ENCODE measurements at places on chromosomes 4 and X.

- DNase-seq, result no peak
Observed at GRCh38 chrX:129520151-129520550, 3.1 kb downstream of the SMARCA1 start.

DNA sequence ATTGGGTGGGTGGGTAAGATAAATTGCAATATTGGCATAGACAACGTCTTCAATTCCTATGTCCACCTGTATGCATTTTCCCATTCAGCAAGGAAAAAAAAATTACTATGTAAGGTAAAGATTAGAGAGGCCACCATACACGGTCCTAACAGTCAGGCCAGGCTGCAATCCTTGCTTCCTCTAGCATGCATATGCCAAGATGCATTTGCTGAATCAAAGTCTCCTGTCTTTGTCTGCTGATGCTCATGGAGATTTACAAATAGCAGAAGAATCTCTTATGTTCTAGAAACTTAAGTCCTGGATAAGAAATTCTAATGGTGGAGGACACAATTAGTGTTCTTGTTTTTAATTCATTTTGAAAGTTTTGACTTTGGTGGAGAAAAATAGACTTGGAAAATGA lies 206.8 kb downstream of the PDGFC start:
- DNase-seq, result no peak

- DNase-seq, result no peak
Observed at GRCh38 chrX:35101901-35102300, 159.3 kb downstream of the FAM47B start.

- DNase-seq, result no peak
Observed at GRCh38 chr4:65422109-65422508, 248.2 kb downstream of the EPHA5 start.

DNA sequence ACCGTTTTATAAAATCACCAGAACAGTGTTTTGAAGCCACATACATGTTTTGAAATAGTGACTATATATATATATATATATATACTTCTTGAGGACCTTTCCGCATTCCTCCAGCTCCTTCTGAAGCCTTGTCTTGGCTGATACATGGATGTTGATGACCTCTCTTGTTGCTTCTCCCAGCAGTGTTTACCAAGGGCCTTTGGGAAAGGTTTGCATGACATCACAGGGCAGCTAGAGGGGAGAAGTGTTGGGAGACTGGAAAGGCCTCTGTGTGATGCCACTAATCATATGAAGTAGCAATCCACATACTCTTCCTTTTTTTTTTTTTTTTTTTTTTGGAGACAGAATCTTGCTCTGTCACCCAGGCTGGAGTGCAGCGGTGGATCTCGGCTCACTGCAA lies 22.5 kb downstream of the WDR44 start:
- DNase-seq, result no peak
